ENCODE measurements at places on chromosomes 16 and 17. TPM values are rescaled to one million over a fixed set of nuclear protein-coding genes. Genes with fewer than 3 reads are reported as not detected.

DNA sequence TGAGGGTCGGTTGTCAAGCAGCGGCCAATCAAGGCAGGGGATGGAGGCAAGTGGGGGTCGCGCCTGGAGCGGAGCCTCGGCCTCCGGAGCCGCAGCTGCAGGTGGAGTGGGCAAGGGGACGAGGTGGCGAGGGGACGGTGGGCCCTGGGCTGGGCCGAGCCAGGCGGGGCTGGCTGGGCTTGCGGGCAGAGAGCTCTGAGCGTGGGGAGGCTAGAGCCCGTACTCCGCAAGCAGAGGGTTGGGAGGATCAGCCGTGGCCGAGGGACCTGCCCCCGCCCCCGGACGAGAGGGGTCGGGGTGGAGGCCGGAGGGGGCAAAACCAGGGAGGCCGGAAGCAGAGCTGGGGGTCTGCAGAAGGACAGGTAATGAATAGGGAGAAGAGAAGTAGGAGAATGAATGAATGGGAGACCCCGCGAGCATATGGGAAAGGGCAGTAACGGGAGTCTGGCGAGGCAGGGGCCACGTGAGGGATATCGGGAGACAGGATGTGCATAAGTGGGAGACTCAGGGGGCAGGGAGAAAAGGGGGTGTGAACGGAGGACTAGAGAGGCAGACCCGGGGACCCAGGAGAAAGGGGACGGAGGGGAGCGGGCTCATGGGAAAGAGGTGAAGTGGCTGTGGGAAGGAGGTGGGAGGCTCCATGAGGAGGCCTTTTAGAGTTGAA lies at the start of gene KATNB1:
Gene KATNB1, plus strand, starts transcription at position 16 of the 664 bp plus-strand sequence. CDS start 1,474 bp downstream, outside the sequence.
- DNase-seq, result no peak

KRTAP4-16 gene
- total RNA-seq, result not detected

MYH8 gene
- not detected for total RNA-seq

DNA sequence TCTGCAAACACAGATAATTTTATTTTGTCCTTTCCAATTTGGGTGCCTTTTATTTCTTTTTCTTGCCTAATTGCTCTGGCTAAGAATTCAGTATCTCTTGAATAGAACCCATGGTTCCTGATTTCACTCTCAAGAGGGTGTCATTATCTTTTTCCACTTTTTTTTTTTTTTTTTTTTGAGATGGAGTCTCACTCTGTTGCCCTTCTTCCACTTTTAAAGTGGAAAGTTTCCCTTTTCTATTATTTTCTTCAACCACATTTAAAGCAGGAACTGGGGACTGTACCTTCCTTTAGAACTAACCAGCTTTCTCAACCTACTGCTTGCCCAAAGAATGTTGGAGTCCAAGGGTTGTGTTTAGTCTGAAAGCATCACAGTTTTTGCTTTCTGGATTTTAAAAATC lies 31.1 kb downstream of the SLFN11 start:
- DNase-seq, result no peak

GPR139 gene
- total RNA-seq, result not detected

WFDC1 gene
- total RNA-seq, result 0.29 TPM

DNA sequence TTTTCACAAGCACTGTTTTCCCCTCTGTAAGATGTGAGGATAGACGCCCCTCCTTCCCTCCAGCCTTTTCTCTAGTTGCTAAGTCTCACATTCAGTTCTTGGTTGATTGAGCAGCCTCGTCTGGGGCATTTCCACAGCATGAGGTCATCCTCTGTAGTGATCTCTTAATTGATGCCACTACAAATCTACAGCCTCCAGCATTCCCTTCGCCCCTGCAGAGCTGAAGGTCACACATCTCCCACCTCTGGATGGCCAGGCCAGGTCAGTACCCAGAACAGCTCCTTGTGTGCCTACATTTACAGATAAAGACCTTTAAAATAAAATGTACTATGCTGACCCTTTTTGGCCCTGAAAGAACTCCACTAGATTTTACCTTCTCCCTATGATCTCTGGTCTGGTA lies 32.5 kb upstream of the CDH11 start:
- peak; percentile 56 for DNase-seq

DNA sequence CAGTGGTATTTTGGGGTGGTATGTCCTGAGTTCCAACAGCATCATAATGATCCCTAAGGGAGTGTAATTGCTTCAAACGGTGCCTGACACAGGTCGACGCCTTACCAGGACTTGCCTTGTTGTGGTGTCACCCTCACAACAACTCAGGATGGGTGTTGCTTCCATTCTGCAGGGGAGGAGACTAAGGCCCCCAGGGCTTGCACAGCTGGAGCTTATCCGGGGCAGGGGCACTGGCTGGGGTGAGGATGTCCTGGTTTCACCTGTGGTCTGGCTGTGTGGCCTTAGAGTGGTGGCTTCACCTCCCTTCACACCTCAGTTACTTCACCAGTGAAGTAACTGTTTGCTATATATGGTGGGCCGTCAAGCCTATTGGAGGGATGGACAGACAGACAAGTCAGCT lies 23.3 kb downstream of the LLGL2 start:
- DNase-seq, result no peak

GRCh38 chr16:65782611-65783600 lies 583.6 kb upstream of the CDH5 start:
- no peak for DNase-seq

MYH1 gene
- not detected for total RNA-seq

GRCh38 chr17:57920916-57921703 lies 34.1 kb downstream of the CUEDC1 start:
- no peak for DNase-seq

LGALS9 gene
- 3.4 TPM for total RNA-seq

GRCh38 chr17:45902892-45903346 lies 8.6 kb downstream of the MAPT start:
- DNase-seq, result no peak

GRCh38 chr16:56847173-56847910 lies 17.7 kb upstream of the SLC12A3 start:
- no peak for DNase-seq

DNA sequence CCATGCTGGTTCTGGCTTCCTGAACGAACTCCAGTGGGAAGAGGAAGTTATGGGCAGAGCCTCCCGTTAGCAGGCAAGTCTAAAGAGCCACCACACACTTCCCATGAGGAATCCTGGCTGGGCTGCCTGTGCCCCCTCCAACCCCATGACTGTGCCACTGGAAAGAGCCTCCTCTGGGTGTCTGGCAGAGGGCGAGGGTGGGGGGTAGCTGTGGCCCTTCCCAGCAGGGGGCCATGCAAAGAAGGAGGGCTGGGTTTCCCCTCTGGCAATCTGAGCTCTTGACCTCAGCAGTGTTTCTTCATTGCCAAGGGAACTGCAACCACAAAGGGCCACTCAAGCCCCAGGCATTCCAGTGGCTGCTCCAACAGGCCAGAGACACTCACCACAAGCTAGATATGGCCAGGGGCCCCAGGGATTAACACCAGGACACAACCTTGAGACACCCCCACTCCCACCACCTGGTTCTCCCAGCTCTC lies 1.7 kb upstream of the RRAD start:
- peak; percentile 94 for DNase-seq

GRCh38 chr17:36507266-36507665 lies 20.8 kb downstream of the ZNHIT3 start:
- no peak for DNase-seq

- no peak for DNase-seq
Measured at GRCh38 chr17:63419949-63420867, 25.9 kb downstream of the CYB561 start.

NOTUM gene
- total RNA-seq, result not detected

DNA sequence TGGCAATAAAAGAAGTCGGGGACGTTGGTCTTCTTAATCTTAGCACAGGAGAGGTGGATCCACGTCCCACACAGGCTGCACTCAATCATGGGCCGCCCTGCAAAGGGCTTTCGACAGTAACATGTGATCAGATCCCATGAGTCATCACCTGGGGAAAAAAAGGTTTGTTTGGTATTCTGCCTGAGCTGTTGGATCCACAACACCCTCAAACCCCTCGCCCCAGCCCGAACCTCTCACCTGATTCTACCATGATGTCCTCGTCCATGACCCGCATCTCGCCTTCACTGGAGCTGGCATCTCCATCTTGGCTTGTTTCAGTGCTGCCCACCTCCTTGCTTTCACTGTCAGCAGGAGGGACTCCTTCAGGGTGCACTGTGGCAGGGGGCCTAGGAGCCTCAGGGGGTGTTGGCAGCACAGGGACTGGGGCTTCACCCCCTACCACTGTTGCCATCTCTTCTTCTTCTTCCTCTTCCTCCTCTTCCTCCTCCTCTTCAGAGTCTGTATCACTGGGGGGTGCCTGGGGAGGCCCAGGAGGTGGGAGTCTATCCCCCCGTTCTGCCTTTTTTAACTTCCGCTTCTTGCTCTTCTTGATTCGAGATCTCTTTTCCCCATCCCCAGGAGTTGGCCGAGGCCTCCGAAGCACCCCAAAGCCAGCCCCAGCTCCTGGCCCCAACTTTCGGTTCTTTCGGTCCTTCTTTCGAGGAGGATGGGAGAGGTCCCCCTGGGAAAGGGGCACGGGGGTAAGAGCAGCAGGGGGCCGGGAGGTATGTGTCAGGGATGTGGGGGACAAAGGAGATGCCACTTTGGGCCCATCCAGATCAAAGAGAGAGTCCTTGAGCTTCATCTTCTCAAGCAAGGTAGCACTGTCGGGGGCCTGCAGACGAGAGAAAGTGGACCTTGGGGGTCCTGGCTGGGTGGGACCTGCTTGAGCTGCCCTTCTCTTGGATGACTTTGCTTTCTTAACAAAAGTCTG lies 1.7 kb upstream of the DVL2 start:
- DNase-seq, result no peak

DNA sequence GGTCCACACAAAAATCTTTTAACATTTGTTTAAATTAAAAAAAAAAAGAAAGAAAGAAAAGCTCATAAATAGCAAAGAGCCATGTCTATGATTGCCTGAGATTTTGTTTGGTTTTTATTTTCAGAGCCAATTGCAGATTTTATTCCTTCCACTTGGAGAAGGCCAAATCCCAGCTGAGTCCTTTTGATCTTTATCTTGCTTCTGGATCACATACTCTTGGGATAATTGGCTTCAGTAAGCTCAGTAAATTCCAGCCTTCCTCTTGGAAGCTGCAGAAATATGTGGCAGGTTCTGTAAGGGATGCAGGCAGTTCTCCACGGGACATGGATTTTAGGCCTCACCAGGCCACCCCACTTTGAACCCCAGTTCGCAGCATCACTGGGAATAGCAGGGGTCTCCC lies 63.3 kb upstream of the TMC5 start:
- DNase-seq, result no peak

DNA sequence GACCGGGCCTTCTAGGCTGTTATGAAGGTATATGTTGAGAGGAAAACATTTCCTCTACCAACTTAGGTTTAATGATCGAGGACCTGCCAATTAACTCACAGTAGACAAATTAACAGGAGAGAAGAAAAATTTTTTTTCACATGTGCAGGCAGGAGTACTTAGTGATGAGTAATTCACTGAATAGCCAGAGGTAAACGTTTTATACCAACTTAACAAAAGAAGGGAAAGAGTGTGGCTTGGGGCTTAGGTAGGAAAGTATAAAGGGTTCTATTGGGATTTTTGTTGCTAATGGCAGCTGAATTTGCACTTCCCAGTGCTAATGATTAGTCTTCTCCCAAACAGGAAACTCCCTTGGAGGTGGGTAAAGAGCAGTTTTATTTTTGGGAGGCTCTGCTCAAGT lies 121.6 kb upstream of the HS3ST4 start:
- DNase-seq, result no peak

ACE gene
- 1.6 TPM for total RNA-seq

SGSH gene
- total RNA-seq, result 26.4 TPM

DNA sequence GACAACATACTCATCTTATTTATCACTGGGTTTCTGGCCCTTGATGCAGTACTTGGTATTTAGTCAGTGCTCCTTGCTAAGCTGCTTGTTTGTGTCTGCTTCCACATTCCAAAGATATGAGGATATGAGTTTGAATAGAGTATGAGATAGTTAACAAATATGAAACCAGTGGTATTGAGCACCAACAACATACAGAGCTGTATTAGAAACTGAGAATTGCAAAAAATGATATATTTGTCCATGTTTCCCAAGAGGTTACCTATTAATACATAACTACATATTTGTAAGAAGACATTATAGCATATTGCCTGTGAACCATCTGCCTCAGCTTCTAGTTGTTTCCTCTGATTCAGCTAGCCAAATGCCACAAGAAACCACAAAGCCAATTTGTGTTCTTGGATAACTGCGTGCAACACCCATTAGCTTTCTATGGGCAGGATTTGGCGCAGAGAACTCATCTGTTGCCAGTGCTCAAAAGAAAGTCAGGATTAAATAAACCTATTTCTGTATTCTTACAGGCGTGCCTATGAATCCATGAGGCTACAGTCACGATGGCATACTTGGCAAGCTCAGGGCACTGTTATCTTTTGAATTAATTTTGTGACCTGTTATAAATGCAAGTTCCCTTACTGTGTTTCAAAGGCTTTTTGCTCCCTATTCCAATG lies 194.4 kb downstream of the MAP2K6 start:
- peak; percentile 56 for DNase-seq

GRCh38 chr17:48571024-48571818 lies 6.9 kb downstream of the HOXB4 start:
- DNase-seq, result no peak
